ENCODE measurements at places on chromosomes 6 and 20. TPM values are rescaled to one million over a fixed set of nuclear protein-coding genes. Genes with fewer than 3 reads are reported as not detected.

SLC12A5 gene
- total RNA-seq = under 0.01 TPM

DNA sequence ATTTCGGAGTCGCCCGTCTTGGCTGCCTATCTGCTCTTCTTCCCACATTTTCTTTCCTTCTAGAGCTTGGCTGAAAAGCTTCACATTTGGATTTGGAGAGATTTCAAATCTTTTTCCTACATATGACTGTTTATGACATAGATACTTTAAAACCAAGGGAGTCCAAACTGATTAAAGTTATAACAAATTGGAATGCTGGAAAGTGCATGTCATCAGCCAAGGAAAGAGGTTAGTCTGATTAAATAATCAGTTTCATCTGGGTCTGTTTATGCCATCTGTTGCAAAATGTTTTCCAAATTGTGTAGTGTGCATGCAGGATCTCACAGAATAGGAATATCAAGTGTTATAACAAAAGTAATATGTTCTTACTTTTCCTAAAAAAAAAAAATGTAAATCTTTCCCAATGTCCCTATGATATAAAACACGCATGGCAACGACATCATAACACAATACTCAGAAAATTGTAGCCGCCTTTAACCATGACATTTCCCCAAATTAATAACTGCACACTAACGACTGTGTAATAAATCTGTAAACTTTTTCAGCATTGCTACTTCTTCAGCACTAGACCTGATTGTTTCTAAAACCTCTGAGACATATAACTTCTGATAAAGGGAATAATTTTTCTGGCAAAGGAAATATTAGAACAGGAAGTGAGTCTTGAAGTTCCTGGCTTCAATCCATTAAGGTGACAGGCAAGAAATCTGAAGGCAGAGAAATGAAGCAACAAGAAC is 230.2 kb upstream of the FOXQ1 start:
- DNase-seq = peak; percentile 60

GRCh38 chr6:119533603-119534279 is 184.2 kb upstream of the MAN1A1 start:
- DNase-seq = peak; percentile 82

DNA sequence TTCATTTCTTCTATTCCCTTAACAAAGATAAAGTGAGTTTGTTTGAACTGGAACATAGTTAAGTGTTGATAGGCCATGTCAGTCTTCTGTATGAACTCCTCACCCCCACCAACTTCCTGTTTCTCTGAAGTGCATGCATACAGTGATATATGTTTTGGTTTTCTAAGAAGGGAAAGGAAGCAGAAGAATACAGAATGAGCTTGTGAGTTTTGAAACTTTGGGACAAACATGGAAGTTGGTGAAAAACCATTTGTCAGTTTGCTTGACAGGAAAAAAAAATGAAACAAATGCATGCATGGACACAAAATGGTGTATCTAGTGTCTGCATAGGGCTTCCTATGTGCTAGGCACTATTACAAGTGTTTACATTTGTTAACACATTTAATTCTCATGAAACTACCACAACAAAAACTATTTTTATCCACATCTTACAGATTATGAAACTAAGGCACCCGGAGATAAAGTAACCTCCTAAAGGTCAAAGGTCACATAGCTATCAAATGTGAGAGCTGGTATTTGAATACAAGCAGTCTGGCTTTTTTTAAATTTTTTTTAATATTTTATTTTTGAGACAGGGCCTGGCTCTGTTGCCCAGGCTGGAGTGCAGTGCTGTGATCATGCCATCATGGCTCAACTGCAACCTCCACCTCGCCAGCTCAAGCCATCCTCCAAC is 105.9 kb downstream of the ADGRB3 start:
- no peak for DNase-seq

- no peak for DNase-seq
These were observed 150.1 kb downstream of the DOK5 start for GRCh38 chr20:54625497-54625896.

GRM1 gene
- not detected for total RNA-seq

- DNase-seq = no peak
These were observed 20.0 kb upstream of the BEND6 start for GRCh38 chr6:56934876-56935275.

MED23 gene
- 54.4 TPM for total RNA-seq

DNA sequence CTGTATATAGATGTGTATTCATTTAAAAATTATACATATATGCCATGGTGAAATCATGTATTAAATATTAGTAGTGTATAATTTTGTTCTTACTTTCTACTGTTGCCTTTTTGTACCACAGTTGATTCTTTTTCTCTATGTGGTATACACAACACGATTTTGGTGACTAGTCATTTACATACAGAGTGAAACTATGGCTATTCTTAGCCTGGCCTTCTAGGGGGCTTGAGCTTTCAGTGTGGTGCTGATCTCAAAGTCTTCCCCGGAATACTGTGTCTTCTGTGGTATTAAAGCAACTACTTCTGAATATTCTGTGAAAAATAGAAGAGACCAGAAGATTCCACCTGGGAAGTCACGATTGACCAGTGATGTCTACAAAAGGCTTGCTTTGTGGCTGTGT is 301.9 kb downstream of the UTRN start:
- no peak for DNase-seq

- DNase-seq = peak; percentile 13
These were observed 275.5 kb downstream of the PTPRK start for GRCh38 chr6:128244751-128245405.

- DNase-seq = no peak
These were observed 20.0 kb downstream of the PLA2G7 start for GRCh38 chr6:46715141-46715540.

ADGRF4 gene
- 0.43 TPM for total RNA-seq

DNA sequence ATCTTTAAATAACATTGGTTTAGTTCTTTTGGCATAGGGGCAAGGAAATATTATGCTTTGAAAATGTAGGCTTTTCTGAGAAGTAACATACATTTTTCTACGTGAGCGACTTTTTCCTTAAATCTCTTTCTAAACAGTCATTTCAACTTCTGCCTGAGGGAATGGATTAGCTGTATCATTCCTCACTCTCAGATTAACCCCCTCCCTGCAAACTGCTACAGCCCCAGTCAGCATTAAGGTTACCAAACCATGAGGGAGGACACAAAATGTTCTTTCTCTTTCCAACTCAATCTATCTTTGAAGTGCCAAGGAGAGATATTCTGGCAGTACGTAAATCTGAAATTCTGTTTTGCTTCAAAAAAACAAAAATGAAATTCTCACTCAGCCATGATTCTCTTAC is 231.3 kb upstream of the FLRT3 start:
- DNase-seq = no peak

- no peak for DNase-seq
These were observed 9.4 kb downstream of the EPB41L2 start for GRCh38 chr6:131053546-131054240.

PRRT1 gene
- total RNA-seq = under 0.01 TPM

GRCh38 chr6:146990821-146991798 is 213.1 kb upstream of the STXBP5 start:
- peak; percentile 80 for DNase-seq

KIF6 gene
- total RNA-seq = 0.32 TPM

- DNase-seq = no peak
These were observed 28.5 kb downstream of the BAK1 start for GRCh38 chr6:33551538-33551937.

GRCh38 chr6:46221222-46221793 is 50.5 kb upstream of the ENPP5 start:
- peak; percentile 53 for DNase-seq

GRCh38 chr6:17817763-17818162 is 111.0 kb upstream of the NUP153 start:
- DNase-seq = no peak

DNA sequence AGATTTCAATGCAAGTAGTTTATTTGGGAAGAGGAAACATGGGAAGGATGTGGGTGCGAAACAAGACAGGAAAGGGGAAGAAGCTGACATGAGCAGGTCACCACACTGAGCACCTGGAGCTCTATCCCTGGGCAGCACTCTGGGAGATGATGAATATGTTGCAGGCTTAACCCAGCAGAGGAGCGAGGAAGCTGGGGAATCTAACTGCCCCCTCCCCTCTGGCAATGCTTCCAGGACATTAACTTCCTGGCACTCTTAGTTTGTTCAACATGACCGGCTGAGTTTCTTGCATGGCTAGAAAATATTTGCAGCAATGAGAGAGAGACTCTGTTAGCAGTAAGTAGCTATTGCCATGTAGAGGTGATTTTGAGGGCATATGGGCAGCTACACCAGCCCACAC is 4.9 kb upstream of the ADA start:
- DNase-seq = no peak

DNA sequence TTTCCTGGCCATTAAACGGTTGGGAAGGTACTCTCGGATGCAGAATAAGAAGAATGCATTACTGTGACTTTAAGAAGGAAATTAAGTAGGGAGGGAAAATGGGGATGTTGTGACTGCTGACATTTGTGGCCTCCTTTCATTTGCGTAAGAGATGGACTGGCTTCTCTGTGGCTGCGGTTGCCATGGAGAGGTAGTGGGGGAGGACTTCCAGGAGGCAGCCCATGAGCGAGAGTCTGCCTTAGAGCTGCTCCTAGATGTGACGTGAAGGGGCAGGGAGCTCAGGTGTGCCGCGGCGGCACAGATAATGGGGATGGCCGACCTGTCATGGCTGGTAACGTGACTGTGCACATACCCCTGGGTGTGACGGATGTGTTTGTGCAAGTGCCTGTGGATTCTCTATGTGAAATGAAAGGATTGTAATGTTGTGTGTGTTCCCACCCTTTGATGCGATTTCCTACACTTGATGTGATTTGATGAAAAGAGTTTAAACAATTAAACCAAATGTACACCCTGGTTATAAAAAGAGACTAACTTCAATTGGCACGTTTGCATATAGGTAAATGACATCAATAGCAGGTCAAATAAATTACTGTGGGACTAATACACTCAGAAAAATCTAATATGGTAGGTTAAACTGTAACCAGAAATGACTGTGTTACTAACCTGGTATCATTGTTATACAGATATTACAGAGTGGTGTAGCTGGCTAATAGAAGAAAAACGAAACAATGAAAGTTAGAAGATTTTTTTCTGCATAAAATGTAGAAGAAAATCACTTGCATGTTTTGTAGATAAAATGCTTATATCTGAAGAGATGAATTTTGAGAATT is 48.9 kb downstream of the HIVEP1 start:
- DNase-seq = peak; percentile 76

TREM1 gene
- not detected for total RNA-seq

DNA sequence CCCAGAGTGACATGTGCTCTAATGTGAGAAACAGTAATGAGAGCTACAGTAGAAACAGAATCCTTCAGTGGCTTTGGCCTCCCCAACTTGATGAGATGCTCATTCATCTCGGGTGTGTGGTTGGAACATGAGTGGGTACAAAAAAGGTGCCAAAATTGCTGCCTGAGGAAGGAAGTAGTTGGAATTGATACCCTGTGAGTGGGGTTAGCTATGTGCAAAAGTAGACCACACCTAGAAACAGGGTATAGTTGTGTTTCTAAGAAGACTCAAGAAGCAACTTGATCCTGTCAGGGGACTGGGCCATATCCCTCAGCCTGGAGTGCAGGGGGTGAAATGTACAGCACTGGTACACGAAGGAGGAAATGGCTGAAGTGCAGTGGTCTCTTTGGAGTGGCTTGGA is 206.4 kb upstream of the SUPT3H start:
- no peak for DNase-seq
